Myocyte (in vitro differentiated cells): ENCODE measurements at places on chromosomes 13 and 19. TPM values are rescaled to one million over a fixed set of nuclear protein-coding genes. Genes with fewer than 3 reads are reported as not detected.

The ZNF541 gene
- total RNA-seq = 0.08 TPM in 1 of 2 replicates, not detected in the other

The LAIR1 gene
- not detected in 2 replicates for total RNA-seq

The KLK14 gene
- total RNA-seq = not detected in 2 replicates

The ZNF793 gene
- total RNA-seq = 0.43 and 0.94 TPM in 2 replicates

The CD37 gene
- total RNA-seq = not detected in 2 replicates

The OVOL3 gene
- total RNA-seq = not detected in 2 replicates

The ATXN8OS gene
- not detected in 2 replicates for total RNA-seq

The ITGBL1 gene
- 58.2 and 94.7 TPM in 2 replicates for total RNA-seq

The PRSS57 gene
- total RNA-seq = not detected in 2 replicates

The CACNG6 gene
- total RNA-seq = 22.8 and 30.8 TPM in 2 replicates

The SIGLEC8 gene
- not detected in 2 replicates for total RNA-seq

The SMIM44 gene
- not detected in 2 replicates for total RNA-seq

The CHST8 gene
- total RNA-seq = not detected in 2 replicates

The ZNF256 gene
- 3.1 and 3.9 TPM in 2 replicates for total RNA-seq

The ZNF577 gene
- total RNA-seq = 7.5 and 8.4 TPM in 2 replicates

The CD33 gene
- 0.21 TPM in 1 of 2 replicates, not detected in the other for total RNA-seq

The LAIR2 gene
- not detected in 2 replicates for total RNA-seq

The CYP2A6 gene
- not detected in 2 replicates for total RNA-seq

The DDX49 gene
- total RNA-seq = 47.1 and 55.0 TPM in 2 replicates

The ZNF823 gene
- total RNA-seq = 4.6 and 5.5 TPM in 2 replicates

The MBD3L3 gene
- total RNA-seq = not detected in 2 replicates

The NFIX gene
- total RNA-seq = 17.7 and 23.3 TPM in 2 replicates

The LRG1 gene
- 0.05 TPM in 1 of 2 replicates, not detected in the other for total RNA-seq

The ZNF738 gene
- 8.4 and 13.7 TPM in 2 replicates for total RNA-seq

The SPACA4 gene
- total RNA-seq = not detected in 2 replicates

The EPSTI1 gene
- total RNA-seq = 2.7 and 5.5 TPM in 2 replicates

The UBXN6 gene
- 85.4 and 119 TPM in 2 replicates for total RNA-seq
